A549 treated with AZD2906 at 1 μM for 4 hours (cell line): ENCODE measurements at places on chromosomes 1 and 21. TPM values are rescaled to one million over a fixed set of nuclear protein-coding genes. Genes with fewer than 3 reads are reported as not detected.

The FBXO28 gene
- 22.6 to 30.9 TPM (median 26.9 TPM) in 5 replicates for total RNA-seq

The CD1D gene
- 0.03 to 0.05 TPM (median 0.04 TPM) in 4 of 5 replicates, not detected in the other for total RNA-seq

The RNU1-2 gene
- 4.0 to 44.9 TPM (median 4.2 TPM) in 4 of 5 replicates, not detected in the other for total RNA-seq

The TMPRSS2 gene
- 0.07 to 0.19 TPM (median 0.12 TPM) in 5 replicates for total RNA-seq

The RAB42 gene
- 3.2 to 3.7 TPM (median 3.5 TPM) in 5 replicates for total RNA-seq

The CD1B gene
- total RNA-seq, result not detected in 5 replicates

The SH2D5 gene
- 11.6 to 15.5 TPM (median 13.1 TPM) in 5 replicates for total RNA-seq

The REN gene
- not detected in 5 replicates for total RNA-seq

The GJA9 gene
- total RNA-seq, result 0.03 TPM in 1 of 5 replicates, not detected in the others

The ICOSLG gene
- 4.1 to 4.8 TPM (median 4.5 TPM) in 5 replicates for total RNA-seq

The RUNX1 gene
- total RNA-seq, result 7.8 to 9.4 TPM (median 8.9 TPM) in 5 replicates

The GORAB gene
- total RNA-seq, result 6.3 to 7.6 TPM (median 6.5 TPM) in 5 replicates

The OR2M7 gene
- not detected in 5 replicates for total RNA-seq

The CBS gene
- 11.4 to 13.8 TPM (median 12.0 TPM) in 5 replicates for total RNA-seq

The AIRE gene
- 0.03 TPM in 1 of 5 replicates, not detected in the others for total RNA-seq

The VASH2 gene
- total RNA-seq, result 2.2 to 3.9 TPM (median 2.8 TPM) in 5 replicates

The PPM1J gene
- 0.79 to 1.0 TPM (median 0.90 TPM) in 5 replicates for total RNA-seq

The PDC gene
- 0.05 TPM in 1 of 5 replicates, not detected in the others for total RNA-seq

The LDLRAD1 gene
- not detected in 5 replicates for total RNA-seq

The FAM151A gene
- total RNA-seq, result 0.26 to 0.41 TPM (median 0.31 TPM) in 5 replicates

The LCE2C gene
- total RNA-seq, result not detected in 5 replicates

The RHD gene
- not detected in 5 replicates for total RNA-seq

The S100A7 gene
- total RNA-seq, result not detected in 5 replicates

The AK5 gene
- 4.6 to 9.1 TPM (median 5.8 TPM) in 5 replicates for total RNA-seq

The DISC1 gene
- 0.10 to 0.31 TPM (median 0.22 TPM) in 5 replicates for total RNA-seq

The ANKRD65 gene
- 0.03 to 0.10 TPM (median 0.07 TPM) in 3 of 5 replicates, not detected in the others for total RNA-seq

The ITSN1 gene
- 18.8 to 25.2 TPM (median 20.8 TPM) in 5 replicates for total RNA-seq

The PALMD gene
- 0.21 to 0.30 TPM (median 0.25 TPM) in 5 replicates for total RNA-seq

The AMY2A gene
- not detected in 5 replicates for total RNA-seq

The AHDC1 gene
- total RNA-seq, result 19.1 to 26.8 TPM (median 21.5 TPM) in 5 replicates

The CTSK gene
- total RNA-seq, result 1.3 to 1.6 TPM (median 1.4 TPM) in 5 replicates

The KIAA1614 gene
- total RNA-seq, result 0.69 to 1.6 TPM (median 1.2 TPM) in 5 replicates

The VANGL2 gene
- total RNA-seq, result 0.46 to 0.98 TPM (median 0.71 TPM) in 5 replicates

The DRAXIN gene
- 0.03 to 0.10 TPM (median 0.06 TPM) in 5 replicates for total RNA-seq

The LHX8 gene
- total RNA-seq, result 0.62 to 1.0 TPM (median 0.93 TPM) in 5 replicates
